ENCODE measurements at places on chromosomes 12 and 14.

- DNase-seq = no peak
Observed at GRCh38 chr12:19744705-19745218, 305.5 kb downstream of the AEBP2 start.

DNA sequence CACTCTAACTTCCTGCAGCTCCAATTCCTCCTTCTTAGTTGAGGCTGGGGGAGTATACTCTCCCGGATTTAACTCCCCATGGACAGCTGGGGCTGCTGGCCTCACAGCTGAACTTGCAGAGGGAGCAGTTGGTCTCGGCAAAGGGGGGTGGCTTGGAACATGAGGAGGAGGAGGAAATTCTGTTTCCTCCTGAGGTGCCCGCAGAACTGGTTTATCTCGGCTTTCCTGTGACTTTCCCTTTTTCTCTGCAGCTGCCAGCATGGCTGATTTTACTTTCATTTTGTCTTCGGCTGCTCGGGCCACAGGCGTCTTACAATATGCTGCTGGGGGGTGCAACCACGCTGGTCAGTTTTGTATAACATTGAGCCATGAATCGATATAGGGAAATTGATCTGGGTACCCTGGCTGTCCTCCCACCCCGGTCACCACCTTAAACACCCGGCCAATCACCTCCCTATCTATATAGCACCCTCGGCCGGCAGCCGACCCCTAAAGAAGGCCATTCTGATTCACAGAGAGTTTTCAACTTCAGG lies 1317.6 kb downstream of the TMEM121 start:
- no peak for DNase-seq

DNA sequence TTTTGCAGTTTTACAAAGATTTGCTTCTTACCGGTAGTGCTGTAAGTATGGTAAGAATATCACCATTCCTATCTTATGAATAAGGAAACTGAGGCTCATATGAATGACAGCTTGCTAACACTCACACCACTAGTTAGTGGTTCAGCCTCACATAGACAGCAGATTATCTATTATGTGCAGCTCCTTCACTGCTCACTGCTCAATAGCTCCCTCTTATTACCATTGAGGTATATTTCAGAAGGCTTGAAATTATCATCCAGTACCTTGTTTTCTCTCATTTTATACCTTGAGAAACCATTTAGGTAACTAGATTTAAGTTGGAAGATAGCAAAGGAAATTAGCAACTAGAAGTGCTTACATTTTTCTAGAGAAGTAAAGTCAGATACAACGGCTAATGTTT lies 15.5 kb downstream of the RIC8B start:
- DNase-seq = no peak

DNA sequence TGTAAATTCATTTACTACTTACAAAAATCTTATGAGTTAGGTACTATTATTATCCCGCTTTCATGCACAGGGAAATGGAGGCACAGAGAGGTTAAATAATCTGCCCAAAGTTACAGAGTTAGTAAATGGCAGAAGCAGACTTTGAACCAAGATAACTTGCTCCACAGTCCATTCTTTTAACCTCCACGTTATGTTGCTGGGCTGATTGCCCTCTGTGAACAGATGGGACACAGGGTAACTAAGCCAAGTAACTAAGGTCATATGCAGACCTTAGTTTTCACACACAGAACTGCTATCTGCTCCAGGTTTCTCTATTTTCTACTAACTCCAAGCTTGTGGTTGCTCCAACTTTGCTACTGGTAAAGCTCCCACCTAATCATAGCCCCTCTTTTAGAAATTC lies 147.1 kb upstream of the IFNG-AS1 start:
- DNase-seq = no peak

DNA sequence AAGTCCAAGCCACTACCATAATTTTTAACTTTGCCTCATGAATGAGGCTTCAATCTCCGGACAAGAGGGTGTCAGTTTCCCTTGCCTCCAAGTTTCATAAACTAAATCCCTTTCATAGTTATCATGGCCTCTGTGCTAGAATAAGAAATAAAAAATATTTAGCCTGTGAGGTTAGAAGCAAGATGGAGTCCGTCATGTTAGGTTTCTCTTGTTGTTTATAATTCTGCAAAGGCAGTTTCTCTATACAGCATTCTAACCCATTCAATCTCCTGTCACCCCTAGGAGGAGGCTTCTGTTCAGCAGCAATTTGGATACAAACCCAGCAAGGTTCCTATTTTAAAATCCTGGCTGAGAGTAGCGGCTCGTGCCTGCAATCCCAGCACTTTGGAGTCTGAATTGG lies 15.8 kb upstream of the RAN start:
- no peak for DNase-seq

DNA sequence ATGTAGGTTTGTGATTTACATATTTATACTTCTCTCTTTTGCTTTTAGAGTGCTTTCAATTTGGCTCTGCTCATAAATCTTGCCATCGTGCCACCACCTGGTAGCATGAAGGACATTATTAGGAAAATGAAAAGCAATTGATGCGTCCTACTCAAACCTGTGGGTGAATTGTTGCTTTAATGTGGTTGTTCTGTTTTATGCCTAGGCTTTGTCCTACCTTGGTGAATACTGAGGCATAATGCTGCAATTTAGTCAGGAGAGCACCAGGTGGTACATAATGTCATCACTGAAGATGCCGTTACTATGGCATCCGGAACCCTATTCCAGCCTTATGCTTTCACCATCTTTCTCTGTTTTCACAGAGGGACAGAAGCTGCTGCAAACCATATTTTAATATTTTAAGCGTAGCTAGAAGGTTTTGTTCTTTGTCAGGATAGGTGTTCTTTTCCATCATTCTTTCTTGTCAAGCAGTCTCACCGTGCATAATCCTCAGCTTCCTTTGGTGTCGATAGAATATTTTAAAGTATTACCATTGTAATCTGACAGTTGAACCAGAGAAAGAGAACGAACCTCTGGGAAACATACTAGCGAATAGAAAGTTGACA lies 68.5 kb upstream of the PKP2 start:
- no peak for DNase-seq

- DNase-seq = no peak
Observed at GRCh38 chr12:97639702-97640101, 177.1 kb downstream of the RMST start.

GRCh38 chr14:91934554-91935285 lies 12.8 kb downstream of the FBLN5 start:
- no peak for DNase-seq

- DNase-seq = no peak
Observed at GRCh38 chr12:14394317-14395073, 29.0 kb downstream of the ATF7IP start.

GRCh38 chr12:93427779-93428564 lies 13.8 kb downstream of the UBE2N start:
- no peak for DNase-seq

GRCh38 chr12:21764065-21764464 lies 10.4 kb downstream of the KCNJ8 start:
- no peak for DNase-seq

DNA sequence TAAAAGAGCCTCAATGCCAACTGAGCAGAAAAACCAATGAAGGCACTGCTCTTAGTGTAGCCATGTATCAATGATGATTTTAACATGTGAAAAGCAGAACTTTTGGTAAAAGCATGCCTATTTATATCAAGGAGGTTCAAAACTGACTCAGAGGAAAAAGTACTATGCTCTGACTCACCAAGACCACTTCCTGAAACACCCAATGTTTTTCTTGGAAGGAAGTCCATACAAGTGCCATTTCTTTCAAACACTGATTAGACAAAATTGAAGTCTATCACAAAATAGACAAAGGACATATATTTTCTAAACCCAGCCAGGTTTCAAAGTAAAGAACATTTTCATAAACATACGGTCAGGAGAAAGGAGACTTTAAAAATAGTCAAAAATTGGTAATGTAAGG lies 88.6 kb downstream of the EPS8 start:
- DNase-seq = no peak

DNA sequence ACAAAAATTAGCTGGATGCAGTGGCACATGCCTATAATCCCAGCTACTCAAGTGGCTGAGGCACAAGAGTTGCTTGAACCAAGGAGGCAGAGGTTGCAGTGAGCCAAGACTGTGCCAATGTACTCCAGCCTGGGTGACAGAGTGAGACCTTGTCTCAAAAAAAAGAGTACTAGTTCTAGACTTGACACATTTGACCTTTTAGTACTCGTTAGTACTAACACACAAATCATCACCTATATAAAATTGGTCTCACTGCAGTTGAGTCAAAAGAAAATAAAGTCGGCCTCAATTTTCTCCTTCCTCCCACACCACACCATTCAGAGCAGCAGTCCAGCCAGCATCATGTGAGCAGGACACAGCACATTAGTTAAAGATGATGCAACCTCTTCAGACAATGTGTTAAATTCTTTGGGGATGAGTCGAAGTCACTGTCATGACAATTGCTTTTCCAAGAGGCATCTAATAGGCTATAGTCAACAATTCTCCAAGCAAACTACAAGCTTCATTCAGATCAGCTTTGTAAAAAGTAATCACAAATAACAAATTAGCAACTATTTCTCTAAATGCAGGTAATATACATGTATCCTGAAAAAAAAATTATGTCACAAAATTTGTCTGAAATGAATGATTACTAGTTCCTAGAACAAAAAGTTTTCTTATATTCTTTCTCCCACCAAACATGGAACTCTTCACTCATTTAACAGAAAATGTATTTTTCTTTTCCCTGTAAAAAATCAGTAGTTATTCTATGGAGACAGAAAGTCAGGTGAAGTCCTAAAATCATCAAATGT lies 55.6 kb downstream of the CLIP1 start:
- DNase-seq = no peak

- no peak for DNase-seq
Observed at GRCh38 chr14:85159726-85160125, 370.2 kb upstream of the FLRT2 start.

- no peak for DNase-seq
Observed at GRCh38 chr12:103197725-103198388, 240.4 kb downstream of the ASCL1 start.

- DNase-seq = no peak
Observed at GRCh38 chr14:104150136-104151025, 12.0 kb downstream of the KIF26A start.

GRCh38 chr14:61568572-61569011 lies 126.7 kb upstream of the HIF1A start:
- DNase-seq = no peak

DNA sequence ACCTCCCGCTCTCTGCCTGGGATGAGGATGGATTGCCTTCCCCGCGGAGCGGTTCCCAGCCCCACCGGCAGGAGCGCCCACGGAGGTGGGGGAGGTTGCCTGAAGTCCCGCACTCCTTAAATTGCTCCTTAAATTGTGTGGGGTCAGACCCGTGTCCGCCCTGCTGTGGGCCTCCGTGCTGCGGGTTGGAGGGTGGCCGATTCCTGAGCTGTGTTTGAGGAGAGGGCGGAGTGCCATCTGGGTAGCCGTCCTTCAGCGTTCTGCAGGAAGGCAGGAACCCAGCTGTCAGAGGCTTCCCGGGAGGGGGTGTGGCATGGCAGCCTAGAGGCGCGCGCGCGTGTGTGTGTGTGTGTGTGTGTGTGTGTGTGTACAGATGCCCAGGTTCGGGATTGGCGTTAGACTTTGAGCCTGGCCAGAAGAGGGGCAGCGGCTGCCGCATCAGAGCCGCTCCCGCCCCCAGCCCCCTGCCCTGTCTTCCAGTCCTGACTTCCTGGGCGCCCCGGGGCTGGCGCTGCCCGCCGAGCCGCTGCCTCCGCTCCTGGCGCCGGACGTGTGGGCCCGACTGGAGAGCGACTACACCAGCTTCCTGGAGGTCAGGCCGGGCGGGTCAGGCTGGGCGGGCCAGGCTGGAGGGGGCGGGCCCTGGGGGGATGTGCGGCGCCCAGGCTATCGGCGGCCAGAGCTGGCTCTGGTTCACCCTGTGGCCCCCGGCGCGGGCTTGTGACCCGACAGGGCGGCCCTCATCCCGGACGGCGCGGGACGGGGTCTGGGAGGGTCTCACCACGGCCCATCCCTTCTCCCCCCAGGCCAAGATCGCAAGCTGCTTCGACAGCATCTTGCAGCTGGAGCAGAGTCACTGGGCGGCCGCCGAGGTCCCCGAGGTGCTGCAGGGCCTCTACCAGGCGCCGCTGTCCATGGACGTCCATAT lies 9.2 kb downstream of the EXOC3L4 start:
- no peak for DNase-seq

- DNase-seq = no peak
Observed at GRCh38 chr12:77837876-77838291, 7.2 kb downstream of the NAV3 start.

- no peak for DNase-seq
Observed at GRCh38 chr12:46560089-46560488, 187.5 kb upstream of the SLC38A2 start.

GRCh38 chr14:106872611-106873446 lies 1346.4 kb downstream of the TMEM121 start:
- no peak for DNase-seq

GRCh38 chr12:118778077-118778476 lies 203.3 kb upstream of the SRRM4 start:
- peak; percentile 50 for DNase-seq

DNA sequence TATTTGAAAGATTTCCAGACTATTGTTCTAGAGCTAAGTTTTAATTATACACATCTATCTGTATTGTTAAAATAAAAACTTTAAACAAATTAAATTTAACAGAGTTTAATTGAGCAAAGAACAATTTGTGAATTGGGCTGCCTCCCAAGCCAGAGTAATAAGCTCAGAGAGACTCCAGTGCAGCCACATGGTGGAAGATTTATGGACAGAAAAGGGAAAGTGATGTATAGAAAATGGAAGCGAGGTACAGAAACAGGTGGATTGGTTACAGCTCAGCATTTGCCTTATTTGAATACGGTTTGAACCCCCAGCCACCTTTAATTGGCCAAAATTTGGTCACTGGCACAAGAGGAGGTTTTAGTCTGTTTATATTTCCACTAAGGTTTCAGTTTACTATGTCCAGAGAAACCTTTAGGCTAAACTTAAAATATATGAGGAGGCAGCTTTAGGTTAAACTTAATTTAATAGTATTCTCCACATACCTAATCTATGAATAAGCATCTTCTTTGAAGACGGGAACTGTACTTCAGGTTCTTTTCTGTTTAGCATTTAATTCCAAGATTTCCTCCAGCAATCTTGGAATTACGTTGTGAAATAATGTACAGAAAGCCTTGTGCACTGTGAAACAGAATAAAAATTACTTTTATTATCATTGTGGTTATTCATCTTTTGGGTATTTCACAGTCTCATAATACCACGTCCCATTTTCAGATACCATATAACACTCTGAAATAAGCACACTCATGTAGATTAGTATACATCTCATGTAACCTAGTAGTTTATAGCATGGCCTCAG lies 19.4 kb downstream of the SRGAP1 start:
- peak; percentile 37 for DNase-seq

- DNase-seq = no peak
Observed at GRCh38 chr14:106586098-106586704, 1059.8 kb downstream of the TMEM121 start.

- DNase-seq = no peak
Observed at GRCh38 chr14:72941286-72941985, 15.2 kb downstream of the DCAF4 start.

Measured in esophagus muscularis mucosa (tissue), 4 donors.